ENCODE measurements at places on chromosomes 5 and 9.

GRCh38 chr9:20395651-20396050 is 226.6 kb downstream of the MLLT3 start:
- no peak for DNase-seq

GRCh38 chr9:97975376-97975775 is 7.8 kb upstream of the ANP32B start:
- no peak for DNase-seq

DNA sequence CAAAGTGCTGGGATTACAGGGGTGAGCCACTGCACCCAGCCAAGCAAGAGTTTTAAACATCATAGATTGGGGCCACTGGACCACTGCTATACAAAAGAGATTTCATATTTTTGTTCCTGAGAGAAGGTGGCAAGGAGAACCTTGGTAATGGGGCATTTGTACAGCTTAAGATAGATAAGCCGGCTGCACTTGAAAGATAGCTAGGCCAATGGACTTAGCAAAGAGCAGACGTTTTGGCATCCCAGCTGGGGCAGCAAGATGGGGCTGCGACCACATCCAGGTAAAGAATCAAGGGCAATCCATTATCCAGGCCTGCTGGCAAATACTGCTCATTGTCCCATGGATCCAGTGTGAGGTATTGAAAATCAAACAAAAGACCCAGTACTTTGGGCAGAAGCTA is 3.9 kb upstream of the ISCA1 start:
- DNase-seq: no peak

- no peak for DNase-seq
Observed at GRCh38 chr5:173806270-173807035, 81.7 kb upstream of the CPEB4 start.

DNA sequence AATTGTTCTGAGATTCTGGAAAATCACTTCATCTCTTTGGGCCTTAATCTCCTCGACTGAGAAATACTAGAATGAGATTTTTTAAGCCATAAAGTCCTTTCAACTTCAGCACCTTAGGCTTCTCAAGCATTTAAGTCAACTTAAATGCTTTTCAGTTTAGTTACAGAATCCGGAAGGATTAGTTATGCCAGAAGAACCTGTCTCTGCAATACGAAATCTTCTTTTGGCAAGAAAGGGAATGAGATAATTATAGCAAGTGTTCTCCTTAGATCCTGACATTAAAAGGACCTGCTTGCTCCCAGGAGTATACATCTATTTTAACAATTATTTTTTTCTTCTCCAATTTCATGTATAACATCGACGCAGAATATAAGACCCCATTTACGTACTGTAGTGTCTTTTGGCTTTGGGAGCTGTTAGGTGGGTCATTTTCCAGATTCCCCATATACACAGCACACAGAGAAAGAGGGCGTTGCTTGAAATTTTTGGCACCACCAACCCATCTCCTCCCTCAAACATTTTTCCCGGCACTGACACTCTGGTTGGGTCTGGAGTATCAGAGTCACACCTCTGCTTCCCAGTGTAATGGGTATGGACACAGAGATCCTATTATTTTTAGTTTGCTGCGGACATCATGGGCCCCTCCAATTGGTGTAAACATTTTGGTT is 43.6 kb upstream of the CLINT1 start:
- DNase-seq: no peak
